ENCODE measurements at places on chromosomes 2 and 18.
A peak's percentile ranks its signal among the peaks of the same experiment; 100 is the strongest.

DNA sequence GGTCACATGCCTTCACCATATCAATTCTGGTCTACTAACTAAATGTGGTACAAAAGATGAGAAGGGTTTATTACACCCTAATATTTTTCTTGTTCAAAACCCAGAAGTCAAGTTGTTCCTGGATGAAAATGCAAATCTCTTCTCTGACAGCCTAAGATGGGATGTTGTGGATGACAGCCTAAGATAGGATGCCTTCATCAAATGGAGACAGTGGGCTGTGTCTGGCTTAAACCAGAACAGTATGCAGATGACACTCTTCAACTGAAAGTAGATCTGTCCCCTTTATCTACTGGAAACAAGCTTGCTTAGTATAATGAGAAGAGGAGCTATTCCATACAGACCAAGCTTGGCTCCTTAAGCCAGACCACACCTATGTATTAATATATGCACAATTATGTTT, 17.7 kb downstream of the NXPH2 start:
- DNase-seq: no peak

DNA sequence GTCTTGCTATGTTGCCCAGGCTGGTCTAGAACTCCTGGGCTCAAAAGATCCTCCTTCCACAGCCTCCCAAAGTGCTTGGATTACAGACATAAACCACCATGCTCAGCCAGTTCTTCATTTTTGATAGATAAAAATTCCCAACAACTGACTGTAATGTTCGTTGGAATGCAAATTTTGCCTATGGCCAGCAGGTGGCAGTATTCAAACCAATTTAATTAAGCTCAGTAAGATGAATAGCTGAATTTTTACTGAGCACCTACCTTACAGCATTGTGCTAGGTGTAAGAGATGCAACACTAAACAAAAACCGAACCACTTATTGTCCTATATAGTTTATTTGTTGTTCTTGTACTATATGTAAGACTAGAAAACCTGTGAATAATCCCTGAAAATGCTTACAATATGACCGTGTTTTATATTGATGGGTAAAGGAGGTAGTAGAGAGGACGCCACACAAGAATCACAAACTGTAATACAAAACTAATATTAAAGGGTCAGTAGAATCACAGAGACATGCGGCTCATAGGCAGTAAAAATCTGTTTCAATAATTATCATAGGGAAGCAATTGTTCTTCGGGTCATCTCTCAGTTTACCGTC, 8.2 kb upstream of the TMEM182 start:
- peak; percentile 74 for DNase-seq

DNA sequence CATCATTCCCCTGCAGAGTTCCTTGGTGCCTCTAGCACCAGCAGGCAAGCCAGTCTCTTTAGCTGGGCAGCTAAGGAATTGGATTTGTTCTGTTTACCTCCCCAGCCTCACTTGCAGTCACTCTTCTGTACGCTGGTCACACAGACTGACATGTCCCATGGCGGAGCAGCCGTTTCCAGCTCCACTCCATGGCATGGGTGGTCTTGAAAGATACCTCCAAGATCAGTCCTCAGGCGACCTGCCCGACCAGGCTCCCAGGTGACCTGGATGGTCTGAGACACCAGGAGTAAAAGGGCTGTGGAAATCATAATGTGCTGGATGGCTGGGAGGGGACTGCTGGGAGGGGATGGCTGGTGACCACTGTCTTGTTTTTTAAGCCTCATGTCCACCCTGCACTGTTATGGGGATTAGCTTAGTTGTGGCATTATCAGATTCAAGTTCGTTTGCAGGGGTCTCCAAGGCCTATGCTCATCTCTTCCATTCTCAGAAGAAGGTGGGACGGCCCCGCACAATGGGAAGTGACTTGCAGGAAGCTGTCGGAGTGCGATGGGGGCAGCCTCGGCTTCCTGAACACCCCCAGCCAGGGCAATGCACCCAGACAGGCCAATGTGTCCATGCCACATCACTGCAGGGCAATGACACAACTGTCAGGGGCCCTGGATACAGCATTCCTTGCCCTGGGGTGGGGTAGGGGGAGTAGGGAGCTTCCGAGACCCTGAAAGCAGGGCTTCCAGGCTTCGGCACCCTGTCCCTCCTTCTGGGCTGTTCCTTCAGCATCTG, 156.1 kb upstream of the MYCN start:
- no peak for DNase-seq

DNA sequence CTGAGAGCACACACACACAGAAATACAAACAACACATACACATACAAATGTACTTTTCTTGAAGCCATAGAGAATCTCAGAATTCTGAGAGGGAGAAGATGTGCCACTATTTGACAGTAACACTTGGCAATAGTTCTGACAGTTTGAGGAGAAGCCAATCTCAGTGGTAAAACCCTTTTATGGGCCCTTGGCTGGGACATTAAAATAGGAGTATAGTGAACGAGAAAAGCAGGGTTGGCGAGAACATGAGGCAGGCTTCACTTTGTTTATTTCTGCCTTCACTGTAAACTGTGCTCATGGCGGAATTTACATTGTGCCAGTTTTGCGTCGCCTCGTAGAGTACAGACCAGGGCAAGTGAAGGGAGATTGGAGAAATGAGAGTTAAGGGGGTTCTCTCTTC, 449.4 kb upstream of the POU3F3 start:
- no peak for DNase-seq

- no peak for DNase-seq
Measured at GRCh38 chr2:141714496-141714895, 416.3 kb downstream of the LRP1B start.

- no peak for DNase-seq
Measured at GRCh38 chr2:148888986-148889385, 14.0 kb downstream of the KIF5C start.

GRCh38 chr2:3626118-3626811, 31.4 kb downstream of the COLEC11 start:
- DNase-seq: no peak

DNA sequence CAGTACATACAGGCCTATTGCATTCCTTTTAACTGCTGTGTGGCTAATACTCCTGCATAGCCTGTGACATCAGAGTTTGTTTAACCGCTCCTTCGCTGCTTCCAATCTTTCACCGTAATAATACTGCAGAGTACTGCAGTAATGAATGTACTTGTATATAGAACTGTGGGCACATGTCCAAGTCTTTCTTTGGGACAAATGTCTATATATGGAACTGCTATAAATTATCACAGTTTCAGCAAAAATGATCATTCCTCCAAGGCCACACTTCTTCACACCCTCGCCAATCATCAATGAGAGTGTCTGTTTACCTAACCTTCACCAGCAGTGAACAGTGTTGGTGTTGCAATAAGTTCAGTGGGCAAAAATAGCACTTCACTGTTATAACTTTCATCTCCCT, 230.4 kb downstream of the SP3 start:
- DNase-seq: no peak

DNA sequence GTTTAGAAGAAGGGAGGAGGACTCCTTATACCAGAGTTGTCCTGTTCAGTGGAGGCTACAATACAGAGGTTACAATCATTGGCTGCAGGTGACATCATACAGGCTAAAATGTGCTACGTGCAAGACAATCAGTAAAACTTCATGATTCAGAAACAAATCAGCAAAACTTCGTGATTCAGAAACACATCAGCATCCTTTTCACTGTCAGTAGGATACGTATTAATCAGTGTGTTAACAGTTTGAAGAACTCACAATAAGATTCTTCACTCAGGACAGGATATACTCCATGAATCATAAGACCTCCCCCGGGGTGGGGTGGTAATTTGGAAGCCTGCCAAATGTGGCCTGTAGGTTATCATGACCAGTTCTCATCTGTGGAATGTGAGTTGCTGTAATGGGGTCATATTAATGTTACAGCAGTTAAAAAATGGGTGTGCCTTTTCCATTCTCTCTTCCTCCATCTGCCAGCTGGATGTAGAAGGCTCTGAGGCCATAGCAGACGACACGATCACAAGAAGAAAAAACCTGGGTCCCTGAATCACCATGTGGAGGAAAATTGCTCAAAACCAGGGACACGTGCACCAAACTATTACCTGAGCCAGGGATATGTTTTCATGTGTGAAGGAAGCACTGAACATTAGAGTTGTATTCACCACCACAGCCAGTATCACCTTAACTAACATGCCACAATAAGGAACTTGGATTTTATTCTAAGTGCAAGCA, 134.8 kb upstream of the CREB1 start:
- peak; percentile 94 for DNase-seq
